HFFc6 (cell line): ENCODE measurements at places on chromosomes 1 and 21.

DNA sequence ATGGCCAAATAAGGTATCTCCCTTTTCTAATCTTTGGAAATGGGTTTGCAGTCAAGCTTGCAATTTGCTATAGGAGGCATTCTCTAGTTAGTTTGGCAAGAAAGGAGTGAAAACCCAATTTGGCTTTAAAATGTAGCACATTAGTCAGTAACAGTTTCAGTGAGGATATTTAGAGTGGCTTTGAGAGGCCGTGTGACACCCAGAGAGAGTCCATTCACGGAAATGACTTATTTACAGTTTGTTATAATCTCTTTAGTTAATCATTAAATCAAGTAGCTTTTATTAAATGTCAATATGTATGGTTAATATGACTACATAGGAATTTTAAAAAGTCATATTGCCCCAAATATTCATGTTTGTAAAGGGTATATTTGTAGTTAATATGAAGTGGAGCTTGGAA is 9.6 kb downstream of the ZBTB18 start:
- DNase-seq: no peak

GRCh38 chr1:226666164-226666506 is 72.9 kb downstream of the ITPKB start:
- no peak for DNase-seq

DNA sequence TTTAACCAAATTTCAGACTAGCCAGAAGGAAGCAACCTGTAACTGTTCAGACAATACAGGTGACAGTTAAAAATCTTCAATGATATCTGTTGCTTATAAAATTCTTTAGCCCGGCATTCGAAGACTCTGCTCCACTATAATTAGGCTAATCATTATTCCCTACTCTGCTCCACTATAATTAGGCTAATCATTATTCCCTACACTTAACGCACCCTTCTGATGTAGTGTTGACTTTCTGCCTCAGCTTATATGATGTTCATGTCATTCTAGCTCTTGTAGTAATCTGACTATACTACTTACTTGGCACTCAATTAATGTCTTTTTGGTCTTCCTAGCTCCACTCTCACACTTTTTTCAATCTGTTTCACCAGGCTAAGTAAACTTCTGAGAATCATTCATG is 13.3 kb downstream of the TESK2 start:
- no peak for DNase-seq

DNA sequence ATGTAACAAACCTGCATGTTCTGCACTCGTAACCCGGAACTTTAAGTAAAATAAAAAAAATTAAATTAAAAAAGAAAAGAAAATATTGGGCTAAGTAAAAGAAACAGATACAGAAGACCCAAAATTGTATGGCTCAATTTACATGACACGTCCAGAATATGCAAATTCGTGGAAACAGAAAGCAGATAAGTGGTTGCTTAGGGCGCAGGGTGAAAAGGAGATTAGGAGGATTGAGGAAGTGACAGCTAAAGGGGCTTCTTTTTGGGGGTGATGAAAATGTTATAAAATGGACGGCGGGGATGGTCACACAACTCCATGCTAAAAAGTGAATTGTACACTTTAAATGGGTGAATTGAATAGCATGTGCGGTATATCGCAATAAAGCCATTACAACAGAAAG is 27.4 kb upstream of the ZBTB21 start:
- no peak for DNase-seq

DNA sequence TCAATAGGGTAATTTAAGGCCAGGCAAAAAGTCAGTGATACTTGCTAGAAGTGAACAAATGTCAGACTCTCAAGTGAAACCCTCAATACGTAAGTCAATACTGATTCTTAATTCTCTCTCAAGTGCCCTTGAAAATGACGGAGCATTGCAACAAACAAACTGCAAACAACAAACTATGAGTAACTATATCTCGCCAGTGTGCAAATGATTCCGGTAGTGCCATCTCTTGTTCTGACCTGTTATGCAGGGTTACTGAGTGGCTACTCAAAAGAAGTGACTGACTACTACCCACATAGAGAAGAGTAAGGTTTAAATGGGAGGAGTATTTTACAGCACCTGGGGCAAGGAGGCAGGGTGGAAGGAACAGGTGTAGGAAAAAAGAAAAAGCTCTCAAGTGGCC is 1.6 kb downstream of the SLC19A2 start:
- no peak for DNase-seq

GRCh38 chr21:26055010-26055409 is 115.6 kb downstream of the APP start:
- DNase-seq: no peak

- DNase-seq: peak; percentile 39
These were observed 166.7 kb downstream of the ADGRL4 start for GRCh38 chr1:78839704-78840277.

GRCh38 chr1:214361636-214362035 is 80.7 kb downstream of the SMYD2 start:
- DNase-seq: no peak

- peak; percentile 30 for DNase-seq
These were observed 41.6 kb downstream of the LAMC2 start for GRCh38 chr1:183227422-183228346.

DNA sequence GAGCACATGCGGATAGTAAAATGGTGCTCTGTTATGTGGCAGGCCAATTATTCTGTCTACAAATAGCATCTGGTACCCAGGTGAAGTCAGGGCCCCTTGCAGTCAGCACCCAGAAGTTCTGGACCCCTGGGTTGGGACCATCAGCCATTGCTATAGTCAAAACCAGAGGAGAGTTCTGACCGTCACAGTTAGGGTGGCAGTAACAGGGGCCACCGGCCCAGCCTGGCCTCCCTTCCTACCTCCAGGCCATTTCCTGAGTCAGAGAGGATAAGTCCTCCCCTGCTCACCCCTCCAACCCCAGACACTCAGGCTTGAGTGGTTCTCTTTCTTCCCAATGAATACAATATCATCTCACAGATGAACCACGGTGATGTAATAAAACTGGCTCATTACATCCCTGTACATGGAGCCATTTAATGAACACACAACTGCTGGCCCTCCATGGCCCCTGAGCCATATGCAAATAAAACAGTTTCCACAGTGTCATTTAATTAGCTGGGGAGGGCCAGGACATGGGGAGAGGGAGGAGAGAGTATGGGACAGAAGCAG is 673.6 kb downstream of the MATN1 start:
- no peak for DNase-seq

DNA sequence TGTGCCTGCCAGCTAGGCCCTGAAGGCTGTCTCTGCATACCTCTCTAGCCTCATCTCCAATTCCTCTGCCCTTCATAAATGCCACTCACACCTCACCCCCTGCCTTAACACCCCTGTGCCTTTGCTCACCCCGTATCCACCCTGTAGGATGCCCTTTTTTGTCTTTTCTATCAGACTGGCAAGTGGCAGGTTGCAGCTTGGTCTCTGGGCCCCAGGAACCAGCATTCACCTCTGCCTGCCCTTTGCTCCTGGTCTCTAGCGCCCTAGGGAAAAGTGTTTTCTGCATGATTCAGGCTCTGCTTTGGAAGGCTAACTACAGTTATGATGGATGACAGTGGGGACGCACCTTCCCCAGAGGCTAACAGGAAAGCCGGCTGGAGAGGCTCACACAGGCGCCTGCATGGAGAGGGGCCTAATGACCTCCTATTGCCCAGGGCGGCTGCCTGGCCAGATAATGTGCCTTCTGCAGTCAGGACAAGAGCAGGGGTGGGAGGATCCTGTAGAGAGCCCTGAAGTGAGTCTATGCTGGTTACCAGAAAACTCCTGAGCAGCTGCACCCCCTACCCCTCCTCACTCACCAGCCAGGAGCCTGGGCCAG is 11.2 kb downstream of the KANK4 start:
- DNase-seq: no peak

DNA sequence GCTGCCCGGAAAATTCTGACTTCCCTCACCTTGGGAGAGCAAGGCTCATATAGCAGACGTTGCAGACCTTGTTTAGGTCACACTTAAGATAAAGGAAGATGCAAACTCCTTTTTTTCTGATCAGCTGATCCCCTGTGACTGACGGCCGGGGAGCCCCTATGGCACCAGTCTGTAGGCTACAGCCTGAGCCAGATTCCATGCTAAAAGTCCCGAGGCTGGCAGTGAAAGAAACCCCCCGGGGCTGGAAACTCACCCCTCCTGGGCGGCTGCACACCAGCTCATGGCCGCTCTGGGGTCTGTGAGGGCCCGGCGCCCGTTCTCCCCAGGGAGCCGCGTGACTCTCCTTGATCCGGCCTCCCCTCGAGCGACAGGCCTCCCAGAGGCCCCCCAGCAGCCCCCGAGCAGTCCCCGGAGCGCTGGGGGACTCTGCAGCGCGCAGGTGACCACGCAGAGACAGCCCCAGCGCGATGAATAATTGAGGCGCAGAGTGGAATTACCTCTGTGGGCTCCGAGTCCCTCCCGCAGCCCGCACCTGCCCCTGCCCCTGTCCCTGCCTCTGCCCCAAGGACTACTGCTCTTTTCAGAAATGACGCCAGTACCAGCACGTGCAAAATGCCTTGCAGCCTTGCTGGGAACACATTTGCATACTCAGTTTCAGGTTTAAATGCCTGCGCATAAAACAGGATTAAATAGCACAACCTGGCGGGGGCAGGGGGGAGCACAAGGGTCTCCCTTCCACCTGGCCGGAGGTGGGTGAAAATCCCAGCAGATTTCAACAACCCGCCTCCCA is 62.6 kb upstream of the CLDN14 start:
- no peak for DNase-seq

DNA sequence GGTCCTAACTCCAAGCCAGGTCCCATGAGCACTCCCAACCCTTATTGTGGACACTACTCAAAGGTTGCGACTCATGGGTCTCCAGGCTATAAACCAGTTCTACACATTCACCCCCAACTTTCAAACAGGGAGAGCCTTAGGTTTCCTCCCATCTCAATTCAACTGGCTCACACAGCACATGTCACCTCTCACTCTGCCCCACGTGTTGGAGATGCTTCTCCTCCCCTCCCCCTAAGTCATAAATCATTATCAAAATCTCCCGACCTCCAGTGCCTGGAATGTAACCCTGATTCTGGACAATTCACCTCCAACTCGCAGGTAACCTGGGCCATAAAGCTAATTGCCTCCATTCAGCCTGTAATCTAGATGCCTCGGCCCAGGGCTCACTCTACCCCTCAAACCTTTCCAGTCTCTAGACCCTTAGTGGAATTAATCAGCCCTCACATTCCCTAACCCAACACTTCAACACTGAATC is 595 bp downstream of the AK2 start:
- DNase-seq: peak; percentile 44

- no peak for DNase-seq
These were observed 4.0 kb upstream of the SAMSN1 start for GRCh38 chr21:14550135-14550534.

DNA sequence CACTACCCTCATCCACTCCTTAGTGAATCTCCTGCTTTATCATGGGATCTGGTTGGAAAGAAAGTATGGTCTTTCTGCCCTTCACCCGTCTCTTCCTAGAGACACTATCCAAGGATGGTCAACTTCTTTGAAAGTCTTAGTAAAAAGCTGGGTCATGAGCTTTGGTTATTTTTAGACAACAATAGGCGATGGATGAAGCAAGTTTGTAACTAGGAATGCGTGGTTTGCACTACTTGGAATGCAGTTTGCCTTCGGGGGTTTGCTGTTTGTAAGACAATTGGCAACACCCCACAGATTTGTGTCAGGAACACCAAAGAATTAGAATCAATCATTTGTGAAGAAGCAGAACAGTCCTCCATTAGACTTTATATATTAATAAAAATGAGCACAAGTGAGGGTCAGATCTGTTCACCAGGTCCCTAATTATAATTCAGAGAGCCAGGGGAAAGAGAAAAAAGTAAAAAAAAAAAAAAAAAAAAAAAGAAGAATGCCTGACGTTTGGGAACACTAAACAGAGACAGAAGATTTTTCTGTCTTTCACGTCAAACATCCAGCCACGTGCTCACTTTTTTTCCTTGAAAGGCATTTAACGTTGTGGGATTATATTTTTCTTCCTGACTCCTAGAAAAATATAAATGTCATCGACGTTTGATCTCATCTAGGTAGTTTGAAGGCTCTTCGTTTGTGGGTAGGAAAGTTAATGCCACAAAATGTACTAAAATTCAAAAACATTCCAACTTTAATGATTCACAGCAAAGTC is 60.7 kb upstream of the BTG3 start:
- DNase-seq: peak; percentile 44

DNA sequence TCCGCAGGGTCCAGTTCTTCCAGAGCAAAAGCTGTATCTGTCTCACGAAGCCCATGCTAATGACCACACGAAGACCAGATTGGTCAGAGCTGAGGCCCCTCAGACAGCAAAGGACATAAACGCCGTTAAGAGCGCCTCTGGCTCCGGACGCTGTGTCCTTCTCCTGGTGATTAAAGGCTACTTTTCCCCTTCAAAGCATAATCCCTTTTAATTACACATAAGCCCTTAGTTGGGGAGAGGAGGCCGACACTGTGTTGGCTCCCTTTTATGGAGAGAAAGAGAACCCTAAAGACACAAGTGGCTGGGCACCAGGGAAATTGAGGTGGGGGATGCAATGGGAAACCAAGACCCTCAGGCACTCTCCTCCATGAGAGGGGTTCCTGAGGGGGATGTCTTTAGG is at the start of gene ABCA4:
ABCA4 (minus strand) TSS at position 158 of the 400 bp plus-strand sequence; CDS start at position 55, 103 bp downstream.
- no peak for DNase-seq

- DNase-seq: no peak
These were observed 115.6 kb downstream of the UCK2 start for GRCh38 chr1:165942927-165943597.

DNA sequence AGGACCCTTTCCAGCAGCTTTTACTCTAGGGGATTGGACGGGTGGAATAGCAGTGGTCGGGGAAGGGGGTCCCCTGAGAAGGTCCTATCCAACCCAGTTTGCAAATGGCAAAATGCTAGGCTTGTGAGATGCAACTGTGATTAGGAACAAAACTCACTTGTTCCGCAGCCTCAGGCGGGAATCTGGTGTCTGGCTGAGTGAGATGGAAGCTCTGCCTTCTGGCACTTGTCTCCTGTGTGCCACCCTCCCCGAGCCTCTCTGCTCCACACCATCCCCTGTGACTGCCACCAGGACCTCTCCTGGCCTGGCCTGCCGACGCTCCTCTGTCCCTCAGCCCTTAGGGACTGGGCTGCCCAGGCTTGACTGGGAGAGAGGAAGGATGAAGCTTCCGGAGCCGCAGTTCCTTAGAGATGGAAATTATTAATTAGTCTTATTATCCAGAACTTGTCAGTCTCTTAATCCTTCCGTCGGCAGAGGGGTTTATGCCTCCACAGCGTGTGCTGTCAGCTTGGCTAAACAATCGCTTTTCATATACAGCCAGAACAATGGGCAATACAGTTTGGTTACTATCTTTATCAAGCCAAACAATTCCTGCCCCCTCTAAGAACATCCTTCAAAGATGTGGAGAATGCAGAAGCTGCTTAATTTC is 292.8 kb upstream of the VAMP3 start:
- DNase-seq: no peak

DNA sequence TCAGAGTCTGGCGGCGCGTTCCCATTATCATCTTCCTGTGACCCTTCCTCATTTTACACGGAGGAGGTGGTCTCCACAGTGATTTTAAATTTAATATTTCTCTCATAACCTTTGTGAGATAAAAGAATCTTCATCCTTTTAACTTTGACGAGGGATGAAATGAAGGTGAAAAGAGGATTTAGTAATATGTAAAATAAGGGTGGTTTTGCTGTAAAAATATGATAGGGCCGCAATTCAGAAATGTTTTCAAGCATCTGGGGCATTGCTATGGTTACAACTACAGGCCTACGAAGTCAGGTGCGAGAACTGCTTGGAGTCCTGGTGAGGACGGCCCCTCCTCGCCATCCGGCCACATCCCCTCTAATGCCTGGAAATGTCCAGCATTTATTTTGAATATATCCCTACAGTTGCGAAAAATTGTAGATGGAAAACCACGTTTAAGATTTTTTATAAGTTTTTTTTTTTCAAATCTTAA is 422 bp upstream of the RSBN1 start:
- DNase-seq: no peak
